ENCODE measurements at places on chromosomes 6 and 20.
A peak's percentile ranks its signal among the peaks of the same experiment; 100 is the strongest.

DNA sequence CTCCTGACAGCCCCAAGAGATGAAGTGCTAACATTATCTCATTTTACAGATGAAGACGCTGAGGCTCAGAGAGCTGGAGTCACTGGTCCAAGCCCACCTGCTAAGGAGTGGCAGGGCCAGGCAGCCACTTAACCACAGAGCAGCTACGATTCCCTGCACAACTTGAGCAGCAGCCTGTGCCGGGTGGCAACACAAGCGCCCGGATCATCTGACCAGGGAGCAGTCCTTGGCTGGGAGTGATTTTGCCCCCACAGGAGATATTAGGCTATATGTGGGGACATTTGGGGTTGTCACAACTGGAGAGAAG, 93.2 kb upstream of the PTPN1 start:
- DNase-seq: no peak

DNA sequence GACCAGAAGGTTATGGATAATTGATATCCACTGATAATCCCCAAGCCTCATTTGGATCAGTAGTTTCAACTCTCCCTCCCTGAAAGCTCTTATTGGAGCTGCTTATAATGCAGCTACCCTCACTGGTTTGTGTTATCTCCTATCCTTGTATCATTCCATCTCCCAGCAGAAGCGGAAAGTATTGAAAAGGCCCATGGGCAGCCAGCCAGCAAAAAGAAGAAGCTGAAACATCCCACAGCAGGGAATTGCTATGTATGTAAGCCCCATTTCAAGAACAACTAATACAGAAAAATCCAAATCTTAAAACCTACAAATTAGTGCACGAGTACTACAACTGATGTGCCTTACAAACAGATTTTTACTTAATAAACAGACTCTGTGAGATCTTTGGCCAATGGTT, 269.0 kb upstream of the ECI2 start:
- DNase-seq: no peak

DNA sequence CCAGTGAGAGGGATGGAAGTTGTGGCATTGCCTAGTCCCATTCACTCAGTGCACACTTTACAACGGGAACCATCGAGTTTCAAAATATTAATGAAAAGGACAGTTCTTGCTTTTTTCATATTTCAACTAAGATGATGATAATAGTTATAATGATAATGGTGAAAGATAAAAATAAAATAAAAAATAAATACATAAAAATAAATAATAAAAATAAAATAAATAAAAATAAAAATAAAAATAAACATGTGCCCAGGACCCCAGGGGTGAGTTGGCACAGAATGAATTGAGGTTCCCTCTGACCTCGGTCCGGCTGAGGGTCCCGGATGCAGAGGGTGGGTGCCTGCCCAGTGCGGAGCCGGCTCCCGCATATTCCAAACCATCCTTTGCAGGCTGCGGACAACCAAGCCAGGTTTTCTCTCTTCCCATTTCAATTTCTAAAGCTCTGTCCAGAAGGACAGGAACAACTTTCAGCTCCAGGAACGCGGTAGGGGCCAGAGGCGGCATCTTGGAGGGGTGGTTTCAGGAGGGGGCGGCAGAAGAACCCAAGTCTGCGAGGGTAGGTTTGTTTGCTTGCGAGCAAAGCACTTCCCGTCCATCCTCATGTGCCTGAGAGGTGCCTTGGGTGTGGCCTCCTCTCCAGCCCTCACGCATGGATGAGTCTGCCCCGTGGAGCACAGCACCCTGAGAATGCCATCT, 236.8 kb downstream of the DLL1 start:
- no peak for DNase-seq

GRCh38 chr20:31711179-31712111, 11.2 kb downstream of the BCL2L1 start:
- DNase-seq: no peak

GRCh38 chr6:160766989-160767646, 65.1 kb downstream of the PLG start:
- DNase-seq: peak; percentile 64

- no peak for DNase-seq
These were observed 201.3 kb downstream of the EYS start for GRCh38 chr6:65505736-65506135.

GRCh38 chr6:111256646-111257045, 169.3 kb downstream of the SLC16A10 start:
- DNase-seq: no peak

DNA sequence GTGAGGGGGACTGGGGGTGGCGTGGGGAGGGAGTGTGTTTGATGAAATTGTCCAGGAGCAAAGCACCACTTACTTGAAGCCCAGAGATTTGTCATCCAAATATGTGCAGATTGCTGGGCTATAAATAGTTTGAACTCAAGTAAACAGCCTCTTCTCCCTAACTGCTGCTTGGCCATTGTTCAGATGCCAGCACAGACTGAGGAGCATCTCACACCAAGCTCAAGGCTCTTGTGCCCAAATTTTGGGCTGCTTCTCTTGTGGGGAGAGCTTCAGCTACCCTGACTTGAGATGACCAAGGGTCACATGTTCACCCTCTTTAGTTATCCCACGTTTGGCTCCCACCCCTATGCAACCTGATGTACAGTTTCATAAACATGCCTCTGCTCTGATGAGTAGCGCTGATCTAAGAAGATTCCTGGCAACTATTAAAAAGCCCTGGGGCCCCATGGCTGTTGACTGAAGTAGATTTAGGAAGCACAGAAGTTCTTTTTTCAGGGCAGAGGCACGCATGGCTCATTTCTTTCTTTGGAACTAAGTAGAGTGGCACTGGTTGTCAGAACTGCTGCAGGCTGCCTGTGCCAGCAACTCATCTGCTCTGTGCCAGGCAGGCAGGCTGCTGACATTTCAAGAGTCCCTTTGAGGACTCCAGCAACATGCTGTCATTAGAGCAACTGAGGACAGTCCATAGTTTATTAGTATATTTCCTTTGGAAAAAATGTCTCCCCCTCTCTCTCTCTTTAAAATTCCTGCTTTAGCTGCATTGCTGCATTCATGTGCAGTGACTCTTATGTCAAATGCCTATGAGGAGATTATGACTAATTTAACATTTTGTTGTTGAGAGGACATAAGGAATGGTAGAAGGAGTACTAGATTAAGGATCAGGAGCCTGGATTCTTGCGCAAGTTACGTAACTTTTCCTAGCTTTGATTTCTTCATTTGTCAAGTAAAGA, 9.6 kb upstream of the PKIG start:
- no peak for DNase-seq

- no peak for DNase-seq
These were observed 34.4 kb downstream of the EDN3 start for GRCh38 chr20:59334651-59335300.

- no peak for DNase-seq
These were observed 50.6 kb upstream of the IFNGR1 start for GRCh38 chr6:137269803-137270202.

DNA sequence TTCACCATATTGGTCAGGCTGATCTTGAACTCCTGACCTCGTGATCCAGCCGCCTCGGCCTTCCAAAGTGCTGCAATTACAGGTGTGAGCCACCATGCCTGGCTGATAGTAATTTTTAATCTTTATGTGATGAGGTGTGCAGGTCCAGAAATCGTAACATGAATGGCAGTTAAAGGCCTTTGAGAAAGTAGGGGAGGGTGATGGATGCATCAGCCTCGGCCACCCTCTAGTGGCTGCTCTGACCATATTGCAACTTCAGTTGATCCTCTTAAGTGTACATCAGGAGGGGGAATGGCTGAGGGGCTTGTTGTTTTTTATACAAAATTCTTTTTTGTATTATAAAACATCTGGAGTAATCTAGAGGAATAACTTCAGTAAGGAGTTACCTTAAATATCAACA, 193.0 kb downstream of the ZFAND3 start:
- no peak for DNase-seq

GRCh38 chr6:1076531-1077459, 235.1 kb upstream of the FOXQ1 start:
- no peak for DNase-seq

GRCh38 chr6:43436577-43437282, 9.4 kb downstream of the ABCC10 start:
- DNase-seq: no peak

GRCh38 chr6:158149641-158150040, 18.4 kb downstream of the SERAC1 start:
- DNase-seq: no peak

GRCh38 chr6:21883595-21884328, 290.2 kb downstream of the SOX4 start:
- no peak for DNase-seq
